ENCODE measurements at places on chromosomes 3 and 15.

DNA sequence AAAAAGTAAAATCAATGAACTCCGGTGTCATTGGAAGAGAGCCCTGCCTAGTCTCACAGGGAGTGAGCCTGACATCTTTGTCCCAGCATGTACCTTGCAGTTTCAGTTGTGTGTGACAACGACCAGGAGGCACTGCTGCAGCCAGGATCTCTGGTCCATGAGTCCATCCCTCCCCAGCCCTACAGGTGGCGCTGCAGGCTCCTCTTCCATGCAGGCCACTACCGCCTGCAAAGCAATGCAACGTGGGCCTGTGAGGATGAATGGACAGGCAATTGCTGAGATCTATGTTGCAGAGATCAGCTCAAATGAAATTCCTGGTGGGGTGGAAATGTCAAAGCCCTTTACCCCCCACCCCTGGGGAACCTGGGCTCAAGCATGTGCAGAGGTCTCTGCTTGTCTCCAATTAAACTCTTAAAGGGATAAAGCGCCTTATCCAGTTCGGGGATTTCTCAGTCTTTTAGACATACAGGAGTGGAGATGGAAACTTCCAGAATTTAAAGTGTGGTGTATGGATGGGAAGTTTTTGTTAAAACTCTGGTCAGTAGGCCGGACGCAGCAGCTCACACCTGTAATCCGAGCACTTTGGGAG lies 35.8 kb downstream of the TKT start:
- no peak for DNase-seq

DNA sequence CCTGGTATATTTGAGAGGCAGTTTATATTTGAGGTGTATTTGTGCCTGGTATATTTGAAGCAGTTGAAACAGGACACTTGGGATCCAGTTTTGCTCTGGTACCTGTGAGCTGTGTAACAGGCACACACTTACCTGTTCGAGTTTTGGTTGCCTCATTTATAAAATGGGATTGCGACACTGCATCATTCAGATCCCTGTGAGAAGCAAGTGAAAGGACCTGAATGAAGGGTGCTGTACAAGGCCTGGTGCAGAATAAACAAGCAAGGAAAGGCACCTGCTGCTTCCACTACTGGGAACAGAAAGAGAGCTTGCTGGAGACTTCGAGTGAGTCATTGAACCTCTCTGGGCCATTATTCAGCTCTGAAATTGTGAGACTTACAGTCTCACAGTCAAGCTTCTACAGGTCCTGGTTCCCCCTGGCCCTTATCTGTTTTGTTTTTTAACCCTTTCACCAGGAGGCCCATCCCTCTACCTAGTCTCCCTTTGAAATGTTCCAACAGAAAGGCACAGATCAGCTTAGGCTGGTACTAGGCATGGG lies 11.5 kb downstream of the FETUB start:
- no peak for DNase-seq

GRCh38 chr3:13475871-13476590 lies 4.1 kb upstream of the HDAC11 start:
- no peak for DNase-seq

DNA sequence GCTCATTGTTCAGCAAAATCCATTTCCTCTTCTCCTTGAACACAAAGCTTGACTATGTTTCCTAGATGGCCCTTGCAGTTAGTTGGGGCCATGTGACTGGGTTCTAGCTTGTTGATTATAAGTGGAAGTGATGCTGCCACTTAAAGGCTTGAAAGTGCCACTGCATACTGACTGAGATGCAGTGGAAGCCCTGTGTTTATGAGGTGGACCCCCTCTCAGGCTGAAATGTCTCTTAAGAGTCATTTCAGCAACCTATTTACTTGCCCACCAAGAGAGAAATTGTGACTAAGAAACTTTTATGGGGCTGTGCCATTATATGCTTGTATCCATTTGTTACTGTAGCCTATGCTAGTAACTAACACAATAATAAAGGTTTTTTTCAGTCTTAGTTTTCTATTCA lies 8.4 kb upstream of the ANP32A start:
- no peak for DNase-seq

GRCh38 chr3:9553948-9554513 lies 409 bp upstream of the LHFPL4 start:
- DNase-seq: no peak

DNA sequence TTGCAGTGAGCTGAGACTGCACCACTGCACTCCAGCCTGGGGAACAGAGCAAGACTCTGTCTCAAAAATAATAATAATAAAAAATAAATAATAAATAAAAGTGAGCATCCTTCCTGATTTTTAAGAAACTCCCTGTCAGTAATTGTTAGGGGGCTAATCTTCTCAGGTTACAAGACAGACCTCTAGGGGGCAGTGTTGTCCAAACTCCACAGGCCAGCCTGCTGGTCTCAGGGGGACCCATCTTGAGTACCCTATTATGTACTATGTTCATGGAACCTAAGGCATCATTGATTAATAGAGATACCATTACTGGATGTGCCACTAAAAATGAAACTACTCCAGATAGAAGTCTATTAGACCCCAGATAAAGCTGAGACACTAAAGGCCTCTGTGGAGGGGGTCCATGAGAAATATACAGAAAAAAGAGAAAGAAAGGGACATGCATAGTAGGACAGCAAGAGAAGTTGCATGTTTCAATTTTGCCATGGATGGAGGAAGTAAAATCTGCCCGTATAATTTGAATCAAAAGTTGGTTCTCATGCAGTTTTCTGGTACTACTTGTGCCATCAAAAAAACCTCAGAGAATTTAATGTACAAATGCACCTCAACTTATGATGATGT lies 85.5 kb upstream of the CDV3 start:
- no peak for DNase-seq

DNA sequence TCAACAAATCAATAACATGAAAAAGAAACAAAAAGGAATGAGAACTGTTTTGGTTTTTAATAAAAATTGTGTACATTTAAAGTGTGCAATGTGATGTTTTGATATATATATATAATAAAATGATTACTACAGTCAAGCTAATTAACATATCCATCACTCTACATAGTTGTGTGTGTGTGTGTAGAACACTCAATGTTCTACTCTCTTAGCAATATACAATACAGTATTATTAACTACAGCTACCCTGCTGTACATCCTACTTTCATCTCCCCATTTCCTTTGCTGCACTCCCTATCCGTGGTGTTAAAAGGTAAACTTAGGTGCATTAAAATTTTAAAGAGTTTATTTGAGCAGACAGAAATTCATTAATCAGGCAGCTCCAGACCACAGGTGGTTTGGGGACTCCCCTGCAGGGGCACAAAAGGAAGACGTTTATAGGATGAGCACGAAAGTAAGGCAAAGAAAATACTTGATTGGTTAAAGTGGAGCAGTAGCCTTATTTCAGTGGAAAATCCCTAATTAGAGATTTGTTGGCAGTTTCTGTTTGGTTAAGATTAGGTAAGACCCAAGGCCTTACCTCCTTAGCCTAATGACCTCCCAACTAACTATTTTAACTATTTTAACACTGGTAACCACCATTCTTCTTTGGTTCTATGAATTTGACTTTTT lies 61.8 kb upstream of the SNRK start:
- no peak for DNase-seq

GRCh38 chr15:89335298-89336041 lies 846 bp upstream of the POLG start:
- DNase-seq: no peak

DNA sequence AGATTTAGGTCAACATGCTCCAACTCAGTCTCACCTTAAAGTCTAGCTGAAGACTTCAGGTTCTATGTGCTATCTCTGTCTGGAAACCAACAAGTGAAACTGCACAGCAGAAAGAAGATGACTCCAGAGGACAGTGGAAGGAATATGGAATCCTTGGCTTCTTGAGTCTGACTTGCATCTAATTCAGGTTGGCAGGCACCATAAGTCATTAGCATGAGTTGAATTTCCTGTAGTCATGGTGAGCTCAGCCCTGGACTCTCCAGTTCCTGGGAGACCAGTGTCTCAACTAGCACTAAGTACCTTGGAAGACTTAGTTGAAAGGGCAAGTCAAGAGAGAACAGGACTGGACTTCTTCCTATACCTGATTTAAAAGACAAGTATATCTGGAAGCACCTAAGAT lies 129.7 kb downstream of the DTWD1 start:
- DNase-seq: no peak

- no peak for DNase-seq
These were observed 14.5 kb downstream of the RNF111 start for GRCh38 chr15:59001946-59002345.

DNA sequence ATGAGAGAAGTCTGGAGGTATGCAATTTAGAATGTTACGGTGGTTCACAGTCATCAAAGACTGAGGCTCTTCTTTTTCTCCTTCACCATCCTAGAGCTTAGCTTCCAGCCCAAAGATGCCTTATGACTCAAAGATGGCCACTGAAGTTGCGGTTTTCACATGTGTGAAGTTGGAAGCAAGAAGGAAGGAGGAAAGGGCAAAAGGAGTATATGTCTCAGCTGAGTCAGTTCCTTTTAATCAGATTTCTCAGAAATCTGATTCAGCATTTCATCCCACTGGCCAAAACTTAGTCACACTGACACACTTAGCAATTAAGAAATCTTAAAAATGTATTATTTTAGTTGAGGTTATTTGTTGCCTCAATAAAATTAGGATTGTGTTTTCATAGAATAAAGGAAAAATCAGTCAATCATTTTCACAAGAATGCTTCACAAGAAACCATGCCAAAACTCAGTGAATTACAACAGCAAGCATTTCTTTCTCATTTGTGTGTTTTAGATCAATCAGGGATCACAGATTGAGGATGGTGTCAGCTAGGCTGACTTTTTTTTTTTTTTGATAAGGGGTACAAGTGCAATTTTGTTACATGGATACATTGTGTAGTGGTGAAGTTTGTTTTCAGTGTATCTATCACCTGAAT lies 211.1 kb upstream of the GADL1 start:
- DNase-seq: peak; percentile 79

DNA sequence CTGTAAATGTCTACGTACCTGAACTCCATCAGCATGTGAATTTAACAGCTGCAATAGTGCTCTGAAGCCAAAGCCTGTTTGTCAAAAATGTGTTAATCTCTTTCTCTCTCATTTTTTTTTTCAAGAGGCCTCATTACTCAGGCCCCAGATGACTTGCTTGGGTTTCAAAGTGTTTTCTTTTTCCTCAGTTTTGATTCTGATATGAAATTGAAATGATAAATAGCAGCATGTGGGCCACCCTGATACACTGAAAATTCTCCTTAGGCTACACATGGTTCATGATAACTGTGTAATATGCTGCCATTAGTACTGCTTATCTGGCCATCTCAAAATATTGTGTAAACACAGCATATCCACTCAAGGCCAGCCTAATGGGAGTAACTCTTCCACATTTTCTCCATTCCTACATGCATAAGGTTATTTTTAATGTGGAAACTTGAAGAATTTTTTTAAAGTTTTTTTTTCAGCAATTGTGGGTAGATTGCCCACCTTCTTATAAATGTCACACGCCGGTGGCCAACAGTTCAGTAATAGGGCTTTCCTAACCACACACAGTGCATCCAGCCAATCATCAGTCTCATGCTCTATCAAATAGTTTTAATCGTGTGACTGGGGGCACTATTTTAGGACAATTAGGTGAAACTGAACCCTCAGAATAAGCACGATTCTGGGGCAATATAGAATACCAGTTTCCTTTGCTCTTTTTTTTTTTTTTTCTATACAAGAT lies 13.1 kb upstream of the DENND4A start:
- DNase-seq: no peak

DNA sequence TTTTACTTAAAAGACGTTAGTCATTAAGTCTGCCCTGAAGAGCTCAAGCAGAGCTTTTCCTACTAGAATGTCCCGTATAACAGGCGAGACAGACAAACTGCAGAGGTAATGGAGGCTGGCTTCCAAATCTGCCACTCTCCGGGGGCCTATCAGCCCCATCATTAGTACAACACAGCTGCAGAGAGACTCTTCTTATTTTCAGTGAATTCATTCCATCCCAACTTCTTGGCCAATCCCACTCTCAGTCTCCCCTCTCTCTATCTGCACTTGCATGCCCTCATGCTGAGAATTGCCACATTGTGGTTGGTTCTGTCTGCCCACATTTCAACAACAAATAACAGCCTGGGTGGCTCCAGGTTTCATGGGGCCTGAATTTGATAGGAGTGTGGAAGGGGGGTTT lies 412.7 kb downstream of the ERC2 start:
- DNase-seq: no peak

GRCh38 chr3:32836601-32837000 lies 18.8 kb downstream of the TRIM71 start:
- no peak for DNase-seq

- DNase-seq: no peak
These were observed 192.0 kb downstream of the TPRG1 start for GRCh38 chr3:189363590-189364255.

- peak; percentile 26 for DNase-seq
These were observed 22.5 kb downstream of the GABRA5 start for GRCh38 chr15:26889298-26889898.

Data from HFF-Myc (cell line).